Adrenal gland (tissue), 19 donors: ENCODE measurements at places on chromosomes 3 and 15. TPM values are rescaled to one million over a fixed set of nuclear protein-coding genes. Genes with fewer than 3 reads are reported as not detected.
A peak's percentile ranks its signal among the peaks of the same experiment; 100 is the strongest.

- no peak for DNase-seq
Observed at GRCh38 chr3:66744521-66744920, 243.7 kb upstream of the LRIG1 start.

GRCh38 chr3:190368881-190369280 lies 19.1 kb upstream of the CLDN16 start:
- DNase-seq = no peak

DNA sequence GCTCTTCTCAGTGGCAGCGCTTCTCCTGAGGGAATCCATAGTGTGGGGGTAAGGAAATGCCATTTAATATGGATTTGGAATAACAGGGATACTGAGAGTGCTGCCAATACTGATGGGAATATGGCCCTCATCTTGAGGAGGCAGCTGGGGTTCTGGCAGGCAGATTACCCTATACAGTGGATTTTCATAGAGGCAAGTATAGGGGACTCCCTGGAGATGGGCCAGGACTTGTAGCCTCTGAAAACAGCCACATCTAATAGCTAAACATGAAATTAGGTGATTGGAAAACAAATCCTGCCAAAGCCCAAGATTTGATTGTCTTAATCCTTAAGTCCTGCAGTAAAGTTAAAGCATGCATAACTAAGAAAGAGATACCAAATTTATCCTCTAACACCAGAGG lies 30.9 kb downstream of the DPH3 start:
- no peak for DNase-seq

The CLDN16 gene
- polyA plus RNA-seq = 0.33 TPM

GRCh38 chr3:172051310-172051956 lies 12.1 kb downstream of the FNDC3B start:
- DNase-seq = no peak

DNA sequence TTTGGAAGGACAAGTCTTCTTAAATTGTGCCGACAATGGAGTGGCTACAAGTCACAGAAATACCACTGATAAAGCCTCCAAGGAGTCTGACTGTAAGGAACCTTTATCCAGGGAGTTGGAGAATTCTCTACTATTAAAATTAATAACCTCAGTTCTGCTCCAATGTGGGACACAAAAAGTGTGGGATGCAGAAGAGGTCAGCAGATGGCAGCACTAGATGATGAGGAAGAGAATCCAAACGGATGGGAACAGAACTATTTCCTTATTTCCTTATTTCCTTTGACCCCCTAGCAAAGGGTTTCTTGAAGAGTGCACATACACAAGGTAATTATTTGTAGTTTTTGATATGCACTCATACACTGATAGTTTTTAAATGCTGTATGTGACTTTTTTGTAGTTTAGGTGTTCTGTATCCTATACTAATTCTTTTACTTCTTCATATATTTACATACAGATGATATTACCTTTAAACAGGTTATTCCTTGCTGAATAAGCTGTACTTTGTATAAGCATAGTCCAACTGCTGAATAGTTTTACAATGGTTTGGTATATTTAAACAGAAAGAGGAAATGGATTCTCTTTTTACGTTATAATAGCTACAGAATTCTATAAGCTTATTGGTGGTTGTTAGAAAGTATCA lies 25.6 kb upstream of the NLGN1 start:
- DNase-seq = no peak

The QTRT2 gene
- polyA plus RNA-seq = 8.2 TPM

DNA sequence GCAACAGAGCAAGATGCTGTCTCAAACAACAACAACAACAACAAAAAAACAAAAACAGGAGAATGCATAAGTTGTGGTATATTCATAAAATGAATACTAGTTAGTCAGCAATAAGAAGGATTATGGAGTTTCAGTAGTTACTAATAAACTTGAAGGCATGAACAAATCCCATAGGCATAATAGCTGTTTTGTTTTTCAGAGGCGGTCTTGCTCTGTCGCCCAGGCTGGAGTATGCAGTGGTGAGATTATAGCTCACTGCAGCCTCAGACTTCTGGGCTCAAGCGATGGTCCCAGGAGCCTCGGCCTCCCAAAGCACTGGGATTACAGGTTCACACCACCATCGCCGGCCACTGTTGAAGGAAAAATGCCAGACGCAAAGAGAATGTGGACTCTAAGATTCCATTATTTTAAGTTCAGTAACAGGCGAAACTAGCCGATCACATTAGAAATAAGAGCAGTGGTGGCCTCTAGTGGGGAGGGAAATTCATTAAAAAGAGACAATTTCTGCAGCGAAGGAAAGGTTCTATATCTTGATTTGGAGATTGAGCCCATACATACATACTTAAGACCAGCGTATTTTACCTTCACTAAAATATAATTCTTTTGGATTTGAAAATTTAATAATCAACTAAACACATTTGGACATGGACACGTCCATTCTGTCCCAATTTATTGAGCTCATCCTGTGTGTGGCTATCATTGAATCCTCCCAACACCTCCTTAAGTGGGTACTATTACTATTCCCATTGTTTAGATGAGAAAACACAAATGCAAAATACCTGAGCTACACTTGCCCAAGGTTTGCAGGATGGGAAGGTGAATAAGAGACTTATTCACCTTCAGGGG lies 27.4 kb upstream of the HDAC11 start:
- peak; percentile 28 for DNase-seq

The SAMD7 gene
- polyA plus RNA-seq = not detected

The CYP1A1 gene
- polyA plus RNA-seq = 2.2 TPM

The RHOV gene
- polyA plus RNA-seq = 0.13 TPM

DNA sequence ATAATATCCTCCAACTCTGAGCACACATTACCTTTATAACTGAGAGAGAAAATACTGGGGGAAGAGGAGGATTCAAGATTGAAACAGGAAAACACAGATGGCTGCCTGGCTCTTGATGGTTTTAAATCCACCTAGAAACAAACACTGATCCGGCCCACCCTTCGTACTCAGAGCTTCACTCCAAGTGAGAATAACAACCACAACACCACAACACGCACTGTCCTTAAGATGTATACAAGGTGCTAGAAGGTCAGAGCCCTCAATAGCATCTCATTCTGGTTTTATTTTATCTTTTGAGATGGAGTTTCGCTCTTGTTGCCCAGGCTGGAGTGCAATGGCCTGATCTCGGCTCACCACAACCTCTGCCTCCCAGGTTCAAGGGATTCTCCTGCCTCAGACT lies 9.9 kb downstream of the IP6K2 start:
- no peak for DNase-seq

GRCh38 chr15:86247249-86247955 lies 167.7 kb downstream of the AGBL1 start:
- DNase-seq = peak; percentile 80

DNA sequence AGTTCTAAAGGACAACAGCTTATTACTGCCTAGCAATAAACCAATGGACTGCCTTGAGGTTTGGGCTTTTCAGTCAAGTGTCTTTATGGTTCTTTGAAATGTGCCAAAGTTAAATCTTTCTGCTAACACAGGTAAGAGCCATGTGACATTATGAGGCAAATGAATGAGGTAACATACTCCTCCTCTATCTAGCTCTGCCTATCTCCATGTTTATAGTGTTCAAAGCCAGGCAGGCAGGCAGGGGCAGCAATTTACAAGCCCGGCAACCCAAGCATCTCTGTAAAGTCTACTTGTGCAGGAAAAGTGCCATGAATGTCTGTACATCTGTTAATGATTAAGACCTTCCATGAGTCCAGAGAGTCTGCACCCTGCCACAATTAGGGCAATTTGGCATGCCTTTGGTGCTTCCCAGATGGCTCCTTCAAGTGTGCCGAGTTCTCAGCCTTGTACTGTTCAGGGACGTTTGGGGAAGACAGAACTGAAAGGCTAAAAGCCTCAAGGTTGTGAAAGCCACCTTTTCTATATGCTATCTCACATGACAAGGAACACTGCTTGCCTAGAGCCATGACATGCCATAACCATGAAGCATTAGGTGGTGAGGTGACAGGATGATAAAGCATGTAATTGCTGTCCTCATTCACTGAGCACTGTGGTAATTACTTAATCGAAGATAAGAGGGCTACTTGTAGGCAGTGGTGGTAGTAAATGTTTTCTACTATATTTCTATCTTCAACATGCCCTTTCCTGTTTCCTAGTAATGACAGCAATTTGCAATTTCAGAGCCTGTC lies 41.4 kb upstream of the EIF1B start:
- no peak for DNase-seq

- DNase-seq = no peak
Observed at GRCh38 chr15:73598530-73599160, 34.5 kb downstream of the NPTN start.

- DNase-seq = no peak
Observed at GRCh38 chr3:50625231-50626182, 8.6 kb downstream of the MAPKAPK3 start.

- DNase-seq = no peak
Observed at GRCh38 chr15:64774037-64774628, 1.3 kb downstream of the RBPMS2 start.

GRCh38 chr15:23686466-23687142 lies 501 bp downstream of the NDN start:
- no peak for DNase-seq

DNA sequence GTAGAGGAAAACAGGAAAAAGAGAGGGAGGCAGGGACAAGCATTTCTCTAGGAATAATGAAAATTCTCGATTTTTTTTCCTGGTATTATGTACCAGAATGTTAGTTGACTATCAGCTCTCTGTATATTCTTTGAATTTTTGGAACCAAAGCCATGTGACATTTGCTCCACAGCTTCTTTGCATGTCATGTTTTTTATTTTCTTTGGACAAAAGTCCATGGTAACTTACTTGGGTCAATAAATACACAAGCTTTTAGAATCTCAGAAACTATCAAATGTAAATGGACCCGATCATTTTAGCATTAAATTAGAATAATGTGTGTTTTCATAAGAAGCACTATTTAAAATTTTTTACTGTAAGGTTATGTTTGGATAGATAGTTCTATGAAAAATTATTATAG lies 320.5 kb downstream of the ZIC1 start:
- no peak for DNase-seq

- DNase-seq = no peak
Observed at GRCh38 chr15:79562899-79563298, 130.8 kb downstream of the MINAR1 start.

GRCh38 chr15:69391046-69391757 lies 22.9 kb upstream of the KIF23 start:
- no peak for DNase-seq

DNA sequence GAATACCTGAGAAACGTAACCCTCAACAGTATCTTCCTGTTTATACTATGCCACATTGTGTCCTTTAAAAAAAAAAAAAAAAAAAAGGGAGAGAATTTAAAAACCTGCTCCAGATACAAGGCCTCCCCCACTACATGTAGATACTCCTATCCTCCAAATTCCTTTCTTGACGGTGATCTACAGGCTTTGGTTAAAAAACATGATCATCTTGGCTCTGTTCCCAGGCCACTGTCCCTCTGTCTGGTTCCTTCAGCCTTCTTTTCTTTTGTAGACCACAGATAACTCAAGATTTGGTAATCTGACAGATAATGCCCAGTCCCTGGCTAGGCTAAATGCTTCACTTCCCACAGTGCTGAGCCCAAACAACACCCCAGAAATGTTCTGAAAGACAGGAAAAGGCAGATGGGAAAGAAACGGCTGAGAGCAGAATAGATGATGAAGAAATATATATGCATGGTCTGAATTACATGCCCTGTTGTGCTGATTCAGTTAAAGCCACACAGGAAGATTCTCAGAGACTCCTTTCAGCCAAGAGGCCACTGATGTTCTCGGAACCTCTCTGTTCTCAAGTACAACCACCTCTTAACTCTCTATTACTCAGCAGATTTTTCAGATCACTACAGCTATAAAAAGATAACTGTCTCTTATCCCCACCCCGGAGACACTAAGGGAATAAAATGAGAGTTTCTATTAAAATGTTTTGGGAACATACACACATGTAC lies 48.3 kb downstream of the NPTN start:
- DNase-seq = peak; percentile 44

DNA sequence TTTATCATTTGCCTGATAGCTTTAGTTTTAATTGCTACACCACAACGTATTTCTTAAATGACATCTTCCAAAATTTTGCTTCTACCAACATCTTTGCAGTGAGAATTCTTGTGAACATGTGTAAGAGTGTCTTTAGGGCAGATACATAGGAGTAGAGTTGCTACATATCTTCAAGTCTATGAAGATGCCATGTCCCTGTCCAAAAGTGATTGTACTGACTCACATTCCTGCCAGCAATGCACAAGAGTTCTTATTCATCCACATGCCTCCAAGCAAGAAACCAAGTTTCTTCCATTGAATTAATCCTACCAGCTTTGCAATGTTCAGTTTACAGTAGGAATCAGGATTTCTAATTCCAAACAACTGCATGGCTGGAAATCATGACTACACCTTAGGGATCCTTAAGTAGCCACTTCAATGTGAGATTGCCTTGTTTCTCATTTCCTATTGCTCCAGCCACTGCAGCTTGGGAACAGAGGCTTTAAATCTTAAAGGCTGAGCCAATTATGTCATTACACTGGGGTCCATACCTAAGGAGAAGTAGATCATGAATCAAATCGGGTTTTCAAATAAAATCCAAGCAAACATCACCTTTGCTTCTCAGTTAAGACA lies 44.5 kb downstream of the BCL2L10 start:
- no peak for DNase-seq

The CLSTN2 gene
- polyA plus RNA-seq = 0.77 TPM

DNA sequence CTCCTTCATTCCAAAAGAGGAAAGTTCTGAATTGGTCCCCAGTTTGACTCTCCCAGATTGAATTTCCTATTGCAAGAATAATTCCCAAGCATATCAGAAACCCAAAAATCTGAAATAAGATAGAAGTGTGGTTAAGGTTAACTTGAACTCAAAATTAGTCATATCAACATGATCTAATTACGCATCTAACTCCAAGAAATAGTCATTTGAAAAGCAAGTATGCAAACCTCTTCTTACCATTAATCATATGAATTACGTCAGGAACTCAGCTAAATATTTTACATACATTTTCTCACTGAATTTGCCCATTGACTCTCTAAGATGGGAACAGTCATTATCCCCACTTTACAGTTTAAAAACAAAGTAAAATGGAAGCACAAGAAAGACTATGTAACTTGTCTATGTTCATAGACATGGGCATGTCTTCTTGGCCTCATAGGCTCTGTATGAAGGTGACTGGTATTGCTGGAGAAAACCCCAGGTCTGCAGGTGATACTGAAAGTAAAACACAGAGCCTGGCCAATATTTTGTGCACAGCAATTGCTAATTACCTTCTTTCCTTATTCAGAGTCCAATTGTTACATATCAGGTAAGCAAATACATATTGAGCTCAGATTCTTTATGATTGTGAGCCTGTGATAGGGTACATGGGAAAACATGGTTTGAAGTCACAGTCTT lies 139.2 kb downstream of the ATP8B4 start:
- no peak for DNase-seq

GRCh38 chr15:25385986-25386385 lies 52.8 kb downstream of the UBE3A start:
- no peak for DNase-seq

DNA sequence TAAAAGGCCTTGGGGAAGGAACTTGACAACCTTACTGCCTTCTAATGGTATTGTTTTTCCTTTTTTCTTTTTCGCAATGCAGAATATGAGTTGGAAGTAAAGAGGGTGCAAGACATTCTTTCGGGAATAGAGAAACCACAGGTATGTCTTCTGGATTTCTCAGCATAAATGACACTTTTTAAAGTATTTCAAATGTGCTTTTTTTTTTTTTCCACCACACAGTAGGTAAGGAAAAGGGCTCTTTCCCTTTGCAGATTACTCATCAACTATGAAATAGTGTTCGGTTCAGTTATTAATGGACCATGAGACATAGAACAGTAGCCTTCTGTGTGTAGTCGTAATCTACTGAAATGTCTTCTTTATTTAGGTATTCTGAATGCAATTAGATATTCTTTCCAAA lies 162.4 kb downstream of the GHSR start:
- no peak for DNase-seq
